GM13977 (cell line): ENCODE measurements at places on chromosomes 12 and 14.

DNA sequence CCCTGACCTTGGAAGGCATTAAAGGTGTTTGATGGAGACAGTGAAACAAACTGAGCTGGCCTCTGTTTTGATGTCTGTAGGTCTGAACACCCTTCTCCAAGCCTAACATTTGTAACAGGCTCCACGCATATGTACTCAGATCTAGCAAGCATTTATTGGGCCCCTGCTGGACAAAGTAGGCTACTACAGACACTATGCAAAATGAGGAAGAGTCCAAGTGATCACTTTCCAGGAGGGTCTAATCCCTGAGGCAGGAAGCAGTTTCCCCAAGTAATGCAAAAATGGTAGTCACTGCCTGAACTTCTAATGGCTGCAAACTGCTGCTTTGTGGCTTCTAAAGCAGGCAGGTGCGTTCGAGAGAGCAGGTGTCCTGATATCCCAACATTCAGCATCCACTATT is 405.8 kb downstream of the MED13L start:
- DNase-seq: peak; percentile 31

DNA sequence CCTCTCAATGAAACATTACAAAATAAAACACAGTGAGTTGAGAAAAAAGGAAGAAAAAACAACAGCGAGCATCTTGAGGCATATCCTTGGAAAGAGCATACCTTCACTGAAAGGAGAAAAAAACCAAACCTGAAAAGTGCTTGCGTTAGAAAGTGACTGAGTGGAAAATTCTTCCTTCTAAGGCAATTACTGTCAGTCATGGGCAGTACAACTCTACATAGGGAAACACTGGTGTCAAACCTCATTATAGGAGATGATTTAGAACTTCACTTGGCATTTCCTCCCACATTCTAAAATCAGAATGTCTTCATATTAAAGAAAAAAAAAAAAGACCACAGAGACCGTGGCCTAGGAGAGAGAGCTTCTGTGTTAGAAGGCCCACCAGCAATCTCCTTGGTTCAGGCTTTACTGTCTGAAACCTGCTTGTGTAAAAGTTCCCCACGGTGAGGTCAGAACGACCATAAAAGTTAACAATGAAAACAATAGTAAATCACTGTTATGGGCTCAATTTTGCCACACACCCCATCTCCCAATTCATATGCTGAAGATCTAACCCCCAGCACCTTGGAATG is 91.1 kb upstream of the CRY1 start:
- DNase-seq: no peak

DNA sequence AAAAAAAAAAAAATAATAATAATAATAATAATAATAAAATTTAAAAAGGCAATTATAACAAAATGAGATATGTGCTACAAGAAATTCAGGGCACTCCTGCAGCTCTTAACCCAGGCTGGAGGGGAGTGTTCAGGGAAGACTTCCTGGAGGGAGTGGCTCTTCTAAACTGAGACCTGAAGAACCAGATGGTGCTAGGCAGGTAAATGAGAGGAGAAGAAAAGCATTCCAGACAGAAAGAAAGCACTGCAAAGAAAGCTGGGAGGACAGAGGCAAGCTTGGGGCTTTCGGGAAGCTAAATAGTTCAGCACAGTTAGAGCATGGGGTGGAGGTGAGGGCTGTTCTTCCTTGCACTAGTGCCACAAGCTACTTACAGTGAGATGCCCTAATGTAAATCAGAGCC is 9.9 kb upstream of the SRSF9 start:
- DNase-seq: no peak

DNA sequence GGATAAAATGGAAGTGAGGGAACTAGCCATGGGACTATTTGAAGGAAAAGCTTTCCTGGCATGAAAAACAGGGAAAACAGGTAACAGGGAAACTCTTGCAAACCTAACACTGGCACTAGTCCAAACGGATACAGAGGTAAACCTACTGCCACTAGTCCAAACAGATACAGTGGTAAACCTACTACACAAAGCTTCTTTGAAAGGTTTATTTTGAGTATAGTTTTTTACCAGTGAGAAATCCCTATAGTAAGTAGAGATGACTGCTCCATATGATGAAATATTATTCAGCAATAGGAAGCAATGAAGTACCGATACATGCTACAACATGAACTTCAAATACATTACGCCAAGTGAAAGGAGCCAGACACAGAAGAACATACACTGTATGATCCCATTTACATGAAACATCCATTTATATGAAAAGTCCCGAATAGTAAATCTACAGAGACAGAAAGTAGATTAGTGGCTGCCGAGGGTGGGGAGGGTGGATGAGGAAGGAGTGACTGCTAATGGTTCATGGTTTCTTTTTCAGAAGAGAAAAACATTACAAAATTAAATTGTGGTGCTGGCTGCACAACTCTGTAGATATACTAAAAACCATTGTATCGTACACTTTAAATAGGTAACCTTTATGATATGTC is 25.5 kb downstream of the SPTLC2 start:
- no peak for DNase-seq

- no peak for DNase-seq
Observed at GRCh38 chr12:4865246-4865645, 44.5 kb upstream of the KCNA1 start.

GRCh38 chr14:94004015-94004414 is 6.9 kb downstream of the CCDC197 start:
- DNase-seq: no peak

GRCh38 chr14:91284146-91284790 is 39.8 kb upstream of the GPR68 start:
- DNase-seq: no peak

DNA sequence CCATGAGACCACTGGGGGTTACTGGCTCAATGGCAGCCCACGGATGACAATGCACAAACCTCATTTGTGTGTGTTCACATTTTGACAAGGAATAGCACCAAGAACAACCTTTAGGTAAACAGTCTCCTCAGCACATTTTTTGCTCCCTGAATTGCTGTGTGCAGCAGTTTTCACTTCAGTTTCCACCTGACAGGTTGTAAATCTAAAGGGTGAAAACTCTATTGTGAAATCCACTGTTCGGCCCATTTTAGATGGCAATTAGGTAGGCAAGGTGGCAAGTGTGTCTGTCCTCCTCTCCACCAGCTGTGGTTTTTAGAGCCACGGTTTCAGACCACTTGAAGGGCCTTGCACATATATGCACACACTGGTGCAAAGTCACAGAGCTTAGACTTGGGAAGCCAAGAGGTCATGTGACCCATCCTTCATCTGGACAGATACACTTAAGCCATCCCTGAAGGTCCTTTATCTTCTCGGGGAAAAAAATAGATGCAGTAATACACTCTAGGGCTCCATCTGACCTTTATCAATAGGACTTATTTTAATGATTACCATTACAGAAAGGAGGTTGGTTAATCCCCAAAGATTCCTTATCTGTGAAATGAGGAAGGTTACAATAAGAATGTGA is 23.2 kb downstream of the HAL start:
- DNase-seq: no peak

GRCh38 chr14:37048666-37049071 is 123.7 kb downstream of the SLC25A21 start:
- no peak for DNase-seq

DNA sequence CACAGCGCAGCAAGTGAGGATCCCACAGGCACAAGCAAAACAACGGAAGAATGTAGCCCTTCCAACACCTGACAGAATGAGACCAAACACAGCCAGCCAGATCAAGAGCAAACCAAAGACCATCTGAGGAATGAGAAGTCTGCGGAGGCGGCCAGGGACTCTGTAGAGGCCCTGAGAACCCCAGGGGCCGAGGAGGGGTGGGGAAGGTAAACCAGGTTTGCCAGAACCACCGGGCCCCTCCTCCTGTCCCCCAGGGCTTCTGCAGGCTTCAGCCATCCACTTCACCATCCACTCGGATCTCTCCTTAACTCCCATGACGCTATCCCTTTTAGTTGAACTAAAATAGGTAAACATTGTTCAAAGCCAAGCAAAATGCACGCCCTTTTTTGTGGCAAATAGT is 37.4 kb downstream of the ZCRB1 start:
- no peak for DNase-seq

- DNase-seq: no peak
Observed at GRCh38 chr14:104285508-104285840, 147.1 kb downstream of the KIF26A start.

DNA sequence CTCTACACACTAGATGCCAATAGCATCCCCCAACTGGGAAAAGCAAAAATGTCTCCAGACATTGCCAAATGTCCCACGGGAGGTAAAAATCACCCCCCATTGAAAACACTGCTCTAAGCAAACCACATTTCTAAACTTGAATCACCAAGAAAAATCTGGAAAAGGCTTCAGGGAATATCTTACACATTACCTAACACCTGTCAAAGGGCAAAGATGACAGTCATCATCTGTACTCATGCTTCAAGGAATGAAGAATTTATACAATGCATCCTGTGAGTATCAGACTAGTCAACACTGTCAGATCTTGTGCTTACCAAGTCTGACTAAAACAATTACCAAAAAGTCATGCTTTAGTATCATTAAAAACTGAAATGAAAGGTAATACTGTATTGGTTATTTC is 161.6 kb upstream of the SOX5 start:
- DNase-seq: no peak

- no peak for DNase-seq
Observed at GRCh38 chr12:46503637-46504175, 131.1 kb upstream of the SLC38A2 start.

GRCh38 chr14:51540364-51540763 is 111.3 kb upstream of the FRMD6 start:
- no peak for DNase-seq

GRCh38 chr12:115507951-115508722 is 769.4 kb downstream of the MED13L start:
- DNase-seq: no peak

DNA sequence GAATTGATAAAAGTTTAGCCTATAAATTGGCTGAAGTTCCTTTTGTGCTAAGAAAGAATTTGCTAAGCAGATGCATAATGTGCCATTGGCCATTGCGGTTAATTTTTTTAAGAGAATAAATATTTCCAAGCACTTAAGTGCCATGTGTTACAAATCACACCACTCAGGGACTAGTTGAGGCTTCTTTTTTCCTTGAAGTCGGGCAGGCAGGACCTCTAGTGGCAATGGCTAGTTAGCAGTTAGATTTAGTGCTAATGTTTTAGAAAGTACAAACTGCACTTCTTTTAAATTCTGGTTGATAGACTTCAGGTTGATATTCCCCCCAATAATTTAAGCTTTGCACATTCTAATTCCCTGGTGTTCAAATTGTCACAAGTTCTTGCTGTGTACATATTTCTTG is 294.3 kb downstream of the APAF1 start:
- no peak for DNase-seq

- DNase-seq: no peak
Observed at GRCh38 chr12:33589576-33590114, 150.0 kb upstream of the SYT10 start.

DNA sequence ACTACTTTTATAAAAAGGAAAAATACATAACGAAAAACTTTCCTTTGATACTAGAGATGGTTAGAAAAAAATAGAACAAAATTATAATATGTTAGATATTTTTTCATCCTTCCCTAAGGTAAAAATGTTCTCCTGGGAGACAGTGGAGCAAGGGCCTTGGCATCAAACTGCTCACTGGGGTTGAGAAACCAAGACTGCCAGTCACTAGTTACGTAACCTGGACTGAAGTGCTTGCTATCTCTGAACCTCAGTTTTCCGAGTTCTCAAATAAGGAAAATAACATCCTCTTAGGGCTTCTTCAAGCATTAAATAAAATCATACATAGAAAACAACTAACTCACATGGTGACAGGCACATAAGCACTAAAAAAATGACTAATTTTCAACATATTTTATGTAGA is 48.2 kb upstream of the FRMD6 start:
- DNase-seq: no peak

DNA sequence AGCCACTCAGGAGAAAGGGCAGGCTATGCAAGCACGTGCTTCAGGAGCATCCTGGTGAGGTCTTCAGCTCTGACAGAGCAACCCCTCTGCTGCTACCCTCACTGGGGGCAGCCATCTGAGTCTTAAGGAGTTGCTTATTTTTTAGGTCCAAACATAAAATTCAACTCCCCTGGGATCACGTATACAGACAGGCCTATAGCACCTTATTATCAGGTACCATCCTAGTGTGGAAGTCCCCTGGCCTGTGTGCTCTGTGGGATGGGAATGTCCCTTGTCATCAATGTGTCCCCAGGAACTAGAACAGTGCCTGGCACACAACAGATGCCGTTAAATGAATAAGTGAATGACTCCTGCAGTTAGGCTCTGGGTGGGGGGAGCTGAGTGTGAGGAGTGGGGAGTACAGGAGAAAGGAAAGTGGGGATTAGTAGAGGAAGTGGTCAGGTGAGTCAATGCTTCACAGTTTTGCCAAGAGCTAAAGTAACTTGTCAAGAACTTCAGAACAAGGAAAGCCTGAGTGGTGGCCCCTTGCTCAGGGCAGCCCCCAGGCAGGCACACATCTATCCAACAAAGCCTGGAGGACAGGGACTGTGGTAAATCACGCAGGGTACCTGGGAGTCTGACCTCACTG is 33.5 kb downstream of the DAD1 start:
- peak; percentile 38 for DNase-seq

- no peak for DNase-seq
Observed at GRCh38 chr14:28784096-28785048, 17.8 kb downstream of the FOXG1 start.

DNA sequence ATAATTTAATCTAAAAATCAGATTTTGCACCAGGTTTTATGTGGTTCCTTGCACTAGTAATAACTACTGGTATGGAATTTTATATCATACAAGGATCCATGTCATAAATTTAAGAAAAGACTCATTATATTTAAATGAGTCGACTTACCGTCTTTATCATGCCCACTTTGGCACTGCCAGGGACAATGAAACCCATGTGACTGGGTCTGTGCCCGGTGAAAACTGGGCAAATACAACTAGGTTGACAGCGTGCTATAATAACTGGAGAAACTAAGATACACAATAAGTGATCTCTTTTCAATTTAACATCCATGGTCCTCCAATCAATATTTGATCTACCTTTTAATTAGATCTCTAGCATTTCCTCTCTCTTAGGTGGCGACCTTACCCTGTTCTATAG is 64.5 kb downstream of the ACADS start:
- no peak for DNase-seq

DNA sequence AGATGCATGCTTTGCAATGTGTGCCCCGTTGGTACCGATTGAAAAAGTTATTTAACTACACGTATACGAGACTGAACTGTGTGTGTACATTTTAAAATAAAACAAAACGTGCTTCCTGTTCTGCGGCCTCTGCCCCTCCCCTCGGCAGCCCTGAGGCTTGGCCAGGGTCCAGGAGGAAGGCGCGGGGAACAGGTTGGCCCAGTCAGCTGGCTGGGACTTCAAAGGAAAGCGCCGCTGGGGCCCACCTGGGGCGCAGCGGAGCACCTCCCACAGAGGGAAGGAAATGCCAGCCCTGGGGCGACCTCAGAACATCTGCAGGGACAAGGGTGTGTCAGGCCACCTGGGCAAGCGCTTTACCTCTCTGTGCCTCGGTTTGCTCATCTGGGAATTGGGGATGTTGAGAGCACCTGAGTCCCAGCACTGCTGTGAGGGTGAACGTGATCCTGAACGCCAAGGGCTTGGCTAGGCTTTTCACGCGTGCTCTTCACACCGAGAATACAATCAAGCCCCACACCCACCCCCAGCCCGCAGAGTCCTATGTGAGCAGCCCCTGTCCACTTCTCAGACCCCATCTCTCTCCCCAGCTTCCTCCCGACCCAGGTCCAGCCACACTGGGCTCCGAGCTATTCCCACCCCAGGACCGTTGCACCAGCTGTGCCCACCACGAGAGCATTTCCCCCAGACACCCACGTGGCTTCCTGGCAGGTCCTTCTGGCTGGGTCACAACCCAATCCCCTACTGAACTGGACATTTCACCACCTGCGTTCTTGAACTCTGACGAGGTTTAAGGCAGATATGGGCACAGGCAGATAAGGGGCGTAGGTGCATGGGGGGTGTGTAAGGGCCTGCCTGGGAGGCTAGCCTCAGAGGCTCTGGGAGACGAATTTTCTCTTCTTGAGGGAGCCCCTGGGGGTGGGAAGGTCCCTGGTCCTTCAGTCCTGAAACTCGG is 41.9 kb upstream of the NCOR2 start:
- peak; percentile 77 for DNase-seq
